ENCODE measurements at places on chromosomes 6 and 20.

GRCh38 chr6:51163843-51164529 lies 345.3 kb downstream of the TFAP2B start:
- DNase-seq, result no peak

DNA sequence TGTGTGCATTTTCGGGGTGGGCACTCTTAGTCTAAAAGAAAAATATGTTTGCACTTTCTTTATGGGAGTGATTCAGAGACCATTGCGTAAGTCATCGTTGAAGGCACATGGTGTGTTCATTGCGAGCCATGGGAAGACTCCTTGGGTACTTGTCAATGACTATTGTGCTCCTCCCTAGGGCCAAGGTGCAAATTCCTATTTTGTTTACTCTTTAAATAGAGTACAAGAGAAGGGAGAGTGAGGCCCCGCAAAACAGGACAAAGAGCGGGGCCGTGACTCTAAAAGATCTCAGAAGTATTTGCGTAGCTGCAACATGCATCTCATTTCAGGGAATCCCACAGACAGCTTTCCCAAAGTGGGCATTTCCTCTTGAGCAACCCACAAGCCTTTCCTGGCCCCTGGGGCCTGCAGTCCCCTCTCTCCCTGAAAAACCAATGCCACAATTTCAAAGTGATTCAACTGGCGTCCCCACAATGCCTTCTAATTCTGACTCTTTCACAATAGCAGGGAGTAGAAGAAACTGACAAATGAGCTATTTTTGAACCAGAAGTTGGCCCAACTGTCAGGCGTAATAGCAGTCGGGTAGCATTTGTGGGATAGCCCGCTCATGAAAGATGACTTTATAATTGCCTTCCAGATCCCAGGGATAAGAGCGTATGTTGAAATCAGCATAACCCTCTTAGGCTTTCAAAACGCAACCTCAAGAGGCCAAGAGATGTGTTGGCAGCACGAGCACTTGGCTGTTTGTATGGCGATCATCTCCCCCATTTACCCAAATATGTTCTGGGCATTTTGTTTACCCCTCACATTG lies 277.9 kb upstream of the BMP2 start:
- DNase-seq, result no peak

GRCh38 chr6:170094686-170095272 lies 196.1 kb downstream of the DLL1 start:
- DNase-seq, result peak; percentile 47

DNA sequence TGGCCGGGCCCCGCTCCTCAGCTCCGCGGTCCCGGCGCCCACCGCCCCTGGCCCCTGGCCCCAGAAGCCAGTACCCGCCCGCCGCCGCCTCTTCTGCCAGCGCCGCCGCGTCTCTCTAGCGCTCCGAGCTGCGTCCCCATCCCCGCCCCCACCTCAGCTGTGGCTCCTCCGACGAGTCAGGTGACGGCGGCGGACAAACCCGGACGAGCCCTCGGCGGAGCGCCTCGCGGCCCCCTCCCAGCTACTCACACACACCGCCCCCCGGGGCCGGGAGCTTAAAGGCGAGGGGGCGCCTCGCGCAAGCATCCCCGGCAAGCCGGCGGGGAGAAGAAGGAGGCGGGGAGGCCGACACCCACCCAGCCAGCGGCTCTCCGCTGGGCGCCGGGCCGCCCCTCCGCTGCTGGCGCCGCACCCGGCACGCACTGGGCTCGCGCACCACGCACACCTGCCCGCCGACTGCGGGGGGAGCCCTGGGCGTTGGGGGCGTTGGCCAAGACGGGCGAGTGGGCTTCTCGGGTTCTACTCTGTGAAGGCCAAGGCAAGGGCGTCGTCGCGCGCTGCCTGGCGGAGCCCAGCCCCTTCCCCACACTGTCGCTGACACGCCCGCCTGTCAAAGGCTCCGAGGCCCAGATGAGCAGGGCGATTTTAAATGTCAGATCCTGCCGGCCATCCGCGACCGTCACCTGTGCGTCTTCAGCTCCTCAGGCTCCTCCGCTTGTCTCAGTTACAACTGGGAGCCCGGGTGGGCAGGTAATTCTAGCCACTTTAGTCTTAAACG lies at the start of gene SNAP91:
TSS of gene SNAP91 (minus strand) at position 132 of the 778 bp plus-strand sequence. CDS start 1,174 bp downstream, outside the sequence.
- DNase-seq, result no peak

- no peak for DNase-seq
These were observed 729.2 kb downstream of the DHX35 start for GRCh38 chr20:39691151-39691862.

GRCh38 chr6:89313006-89313405 lies 2.1 kb downstream of the GABRR2 start:
- no peak for DNase-seq

GRCh38 chr6:76250666-76251065 lies 178.2 kb upstream of the IMPG1 start:
- DNase-seq, result no peak

DNA sequence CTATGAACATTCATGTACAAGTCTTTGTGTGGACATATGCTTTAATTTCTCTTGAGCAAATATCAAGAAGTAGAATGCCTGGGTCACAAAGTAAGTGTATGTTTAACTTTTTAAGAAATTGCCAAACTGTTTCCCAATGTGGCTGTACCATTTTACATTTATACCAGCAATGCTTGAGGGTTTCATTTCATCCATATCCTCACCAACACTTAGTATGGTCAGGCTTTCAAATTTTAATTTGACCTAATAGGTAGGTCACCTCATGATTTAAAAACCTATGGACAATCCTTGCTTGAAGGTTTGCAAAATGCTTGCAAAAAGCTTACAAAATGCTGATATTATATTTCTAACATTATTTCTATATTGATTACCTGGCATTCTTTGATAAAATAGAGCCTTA lies 19.5 kb upstream of the SRSF3 start:
- DNase-seq, result no peak

GRCh38 chr6:81901551-81901966 lies 149.1 kb upstream of the TENT5A start:
- no peak for DNase-seq

GRCh38 chr6:161228921-161229591 lies 44.8 kb downstream of the AGPAT4 start:
- no peak for DNase-seq

- no peak for DNase-seq
These were observed 1.9 kb downstream of the TGM2 start for GRCh38 chr20:38162878-38163875.

- no peak for DNase-seq
These were observed 19.1 kb upstream of the AAR2 start for GRCh38 chr20:36217226-36217625.

- DNase-seq, result peak; percentile 62
These were observed 19.0 kb downstream of the PACSIN1 start for GRCh38 chr6:34484899-34485298.

- DNase-seq, result no peak
These were observed 2.7 kb downstream of the ITCH start for GRCh38 chr20:34365765-34366213.

- no peak for DNase-seq
These were observed 32.2 kb downstream of the ILRUN start for GRCh38 chr6:34664256-34664971.

DNA sequence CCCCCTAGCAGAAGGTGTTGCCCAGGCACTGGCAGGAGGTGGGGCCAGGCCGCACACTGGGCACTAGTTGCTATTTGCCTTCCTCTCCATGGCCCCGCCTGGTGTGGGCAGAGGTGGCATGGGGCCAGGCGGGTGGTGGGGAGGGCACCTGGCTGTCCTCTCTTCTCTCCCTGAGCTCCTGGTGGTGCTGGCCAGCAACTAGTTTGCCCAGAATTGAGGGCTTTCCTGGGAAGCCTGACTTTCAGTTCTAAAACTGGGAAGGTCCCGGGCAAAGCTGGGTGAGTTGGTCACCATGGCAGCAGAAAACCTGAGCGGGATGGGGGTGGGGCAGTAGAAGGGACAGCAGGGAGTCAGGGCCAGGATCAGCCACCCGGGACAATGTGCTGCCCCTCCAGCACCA lies 48.2 kb downstream of the RBM38 start:
- DNase-seq, result no peak

DNA sequence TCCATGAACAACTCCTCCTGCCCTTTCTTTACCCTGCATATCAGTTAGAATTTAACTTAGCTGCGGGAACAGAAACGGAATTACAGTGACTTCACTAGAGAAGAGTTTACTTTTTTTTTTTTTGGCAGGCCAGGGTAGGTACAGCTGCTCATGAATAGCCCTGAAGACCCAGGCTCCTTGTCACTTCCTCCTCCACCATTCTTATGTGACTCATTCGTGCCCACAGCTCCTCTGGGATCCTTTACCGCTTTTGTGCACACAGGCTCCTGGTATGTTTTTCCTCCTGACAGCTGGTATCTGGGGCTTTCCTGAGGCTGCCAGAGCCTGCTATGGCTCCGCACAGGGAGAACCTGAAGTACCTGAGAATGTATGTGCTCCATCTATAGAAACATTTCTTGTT lies 3.9 kb upstream of the KCNS1 start:
- DNase-seq, result no peak

- DNase-seq, result no peak
These were observed at the start of gene ARHGAP40 for GRCh38 chr20:38601216-38602184. ARHGAP40 (plus strand) TSS chr20:38601809.

- DNase-seq, result no peak
These were observed 33.2 kb upstream of the TASP1 start for GRCh38 chr20:13671916-13672378.

- no peak for DNase-seq
These were observed 4.8 kb upstream of the TRIM40 start for GRCh38 chr6:30130887-30131862.

GRCh38 chr6:108748055-108748454 lies 100.2 kb upstream of the ARMC2 start:
- DNase-seq, result no peak

DNA sequence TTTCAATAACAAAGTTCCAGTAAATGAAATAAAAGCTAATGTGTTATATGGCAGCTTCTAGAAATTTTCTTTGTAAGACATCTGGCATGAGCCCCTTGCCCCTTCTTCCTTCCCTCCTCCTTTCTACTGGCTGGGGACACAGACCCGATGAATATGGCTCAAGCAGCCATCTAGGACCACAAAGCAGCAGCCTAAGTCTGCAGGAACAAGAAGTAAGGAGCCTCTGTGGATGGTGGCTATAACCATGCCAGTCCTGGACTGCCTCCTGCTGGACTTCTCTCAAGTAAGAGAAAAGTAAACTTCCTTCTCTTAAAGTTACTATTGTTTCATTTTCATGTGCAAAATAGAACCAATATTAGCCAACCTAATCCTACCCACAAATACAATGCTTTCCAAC lies 114.9 kb upstream of the DST start:
- DNase-seq, result no peak

- DNase-seq, result no peak
These were observed 16.4 kb downstream of the NFATC2 start for GRCh38 chr20:51526106-51526470.

GRCh38 chr6:154800338-154800737 lies 67.1 kb downstream of the SCAF8 start:
- no peak for DNase-seq

GRCh38 chr6:16836144-16836981 lies 75.1 kb upstream of the ATXN1 start:
- no peak for DNase-seq

DNA sequence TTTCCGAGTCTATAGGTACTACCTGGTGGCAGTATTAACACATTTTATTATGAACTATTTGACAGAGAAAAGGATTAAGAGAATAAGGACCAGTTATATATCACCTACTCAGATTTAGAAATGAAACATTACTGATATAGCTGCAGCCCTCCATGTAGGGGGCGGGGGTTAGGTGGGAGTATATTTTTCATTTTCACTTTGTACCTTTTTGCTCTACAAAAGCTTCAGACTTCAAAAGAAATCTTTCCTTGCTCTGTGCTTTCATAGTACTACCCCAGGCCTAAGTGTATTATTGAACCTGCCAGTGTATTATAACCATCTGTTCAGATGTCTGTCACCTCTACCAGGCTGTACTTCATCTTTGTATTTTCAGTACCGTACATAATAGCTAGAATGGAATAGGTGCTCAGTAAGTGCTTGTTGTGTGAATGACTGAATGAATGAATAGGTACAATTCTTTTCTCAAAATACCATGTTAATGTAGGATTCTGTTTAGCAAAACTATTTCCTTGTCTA lies 43.0 kb downstream of the CDKAL1 start:
- DNase-seq, result no peak

DNA sequence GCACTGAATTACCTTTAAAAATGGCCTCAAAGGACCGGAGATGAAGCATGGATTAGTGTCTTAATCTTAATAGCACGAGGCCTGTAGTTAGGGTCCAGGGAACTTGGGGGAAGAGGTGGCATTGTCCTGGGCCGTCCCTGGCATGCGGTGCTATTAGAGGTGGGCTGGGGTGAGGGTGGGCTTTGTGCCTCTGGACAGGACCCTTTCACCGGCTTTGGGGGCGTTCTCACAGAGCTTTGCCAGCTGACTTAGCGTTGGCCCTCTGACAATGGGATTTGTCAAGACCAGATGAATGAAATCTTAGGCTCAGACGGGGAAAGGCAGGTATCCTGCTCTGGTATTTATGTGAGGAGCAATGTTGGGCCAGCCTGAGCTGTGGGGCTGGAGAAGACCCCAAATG lies 59.6 kb downstream of the ERMARD start:
- DNase-seq, result peak; percentile 47

GRCh38 chr6:110699780-110700179 lies 115.5 kb downstream of the CDK19 start:
- no peak for DNase-seq

DNA sequence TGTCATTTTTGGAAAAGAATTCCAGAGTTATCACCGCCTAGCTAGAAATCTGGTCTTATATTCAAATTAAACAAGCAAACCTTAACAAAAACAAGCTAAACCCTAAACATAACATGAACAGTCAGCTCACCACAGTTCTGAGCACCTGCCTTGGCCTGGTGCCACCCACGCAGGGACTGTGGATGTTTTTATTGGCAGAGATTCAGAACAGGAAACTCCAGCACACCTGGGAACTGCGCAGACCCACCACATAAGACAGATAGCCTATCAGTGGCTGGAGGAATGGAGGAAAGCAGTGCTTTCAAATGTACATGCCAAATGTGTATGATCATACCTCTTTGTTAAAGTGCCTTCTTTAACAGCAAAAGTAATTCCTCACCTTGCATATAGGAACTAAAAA lies 8.9 kb downstream of the SLC16A10 start:
- DNase-seq, result no peak

- no peak for DNase-seq
These were observed 26.8 kb upstream of the CRIP3 start for GRCh38 chr6:43335469-43335868.

- DNase-seq, result no peak
These were observed 23.4 kb downstream of the GCM1 start for GRCh38 chr6:53125276-53125675.

DNA sequence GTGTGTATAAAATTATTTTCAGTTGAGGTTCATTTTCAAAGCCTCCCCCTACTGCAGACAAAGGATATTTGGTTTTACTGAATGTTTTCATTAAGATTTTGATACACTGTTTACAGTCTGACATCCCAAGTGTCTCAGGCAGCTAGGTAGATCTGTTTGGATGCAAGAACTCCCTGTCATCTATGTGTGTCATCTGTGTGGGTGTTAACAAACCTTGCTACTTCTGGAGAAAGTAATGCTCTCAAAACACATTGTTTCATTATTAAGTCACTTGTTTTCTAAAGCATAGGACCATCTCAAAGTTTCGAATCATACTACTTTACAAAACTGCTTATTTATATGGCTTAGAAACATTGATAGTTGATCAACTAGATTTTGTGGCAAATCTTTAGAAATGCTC lies 114.5 kb upstream of the TMEM170B start:
- DNase-seq, result no peak
